CD4-positive, alpha-beta T cell treated with Interleukin-6 at 100 ng/mL for 8 hours (primary cell): ENCODE measurements at places on chromosomes 5 and 9.

DNA sequence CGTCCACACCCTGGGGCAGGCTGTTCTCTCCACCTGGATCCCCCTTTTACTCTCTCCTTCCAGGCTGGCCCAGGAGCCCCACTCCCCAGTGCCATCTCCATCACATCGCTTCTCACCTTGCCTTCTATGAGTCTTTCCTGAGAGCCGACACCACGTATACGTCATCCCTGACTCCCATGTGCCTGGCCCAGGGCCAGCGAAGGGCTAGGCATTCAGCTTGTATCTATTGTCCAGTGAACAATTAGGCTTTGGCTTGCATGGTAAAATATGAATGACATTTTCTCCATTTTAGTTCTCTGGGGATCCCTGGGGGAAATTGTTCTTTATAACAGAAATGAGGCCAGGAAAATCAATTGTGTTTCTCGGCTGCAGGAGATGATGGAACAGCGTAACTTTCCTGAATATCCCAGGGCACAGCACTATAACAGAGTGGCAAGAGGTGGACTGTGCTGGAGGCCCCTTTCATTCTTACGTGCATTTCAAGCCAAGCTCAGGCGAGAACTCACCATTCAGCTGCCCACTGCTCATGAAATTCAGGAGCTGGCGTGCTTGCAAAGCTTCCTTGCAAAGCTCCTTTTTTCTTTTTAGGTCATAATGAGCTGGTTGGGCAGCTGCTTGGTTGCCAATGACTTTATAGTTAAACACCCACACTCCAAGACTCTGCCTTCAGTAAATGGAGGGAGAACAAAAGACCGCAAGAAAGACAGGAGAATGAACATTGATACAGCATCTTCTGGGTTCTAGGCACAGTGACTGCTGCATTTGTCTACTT is 37.7 kb downstream of the NSG2 start:
- DNase-seq: no peak

DNA sequence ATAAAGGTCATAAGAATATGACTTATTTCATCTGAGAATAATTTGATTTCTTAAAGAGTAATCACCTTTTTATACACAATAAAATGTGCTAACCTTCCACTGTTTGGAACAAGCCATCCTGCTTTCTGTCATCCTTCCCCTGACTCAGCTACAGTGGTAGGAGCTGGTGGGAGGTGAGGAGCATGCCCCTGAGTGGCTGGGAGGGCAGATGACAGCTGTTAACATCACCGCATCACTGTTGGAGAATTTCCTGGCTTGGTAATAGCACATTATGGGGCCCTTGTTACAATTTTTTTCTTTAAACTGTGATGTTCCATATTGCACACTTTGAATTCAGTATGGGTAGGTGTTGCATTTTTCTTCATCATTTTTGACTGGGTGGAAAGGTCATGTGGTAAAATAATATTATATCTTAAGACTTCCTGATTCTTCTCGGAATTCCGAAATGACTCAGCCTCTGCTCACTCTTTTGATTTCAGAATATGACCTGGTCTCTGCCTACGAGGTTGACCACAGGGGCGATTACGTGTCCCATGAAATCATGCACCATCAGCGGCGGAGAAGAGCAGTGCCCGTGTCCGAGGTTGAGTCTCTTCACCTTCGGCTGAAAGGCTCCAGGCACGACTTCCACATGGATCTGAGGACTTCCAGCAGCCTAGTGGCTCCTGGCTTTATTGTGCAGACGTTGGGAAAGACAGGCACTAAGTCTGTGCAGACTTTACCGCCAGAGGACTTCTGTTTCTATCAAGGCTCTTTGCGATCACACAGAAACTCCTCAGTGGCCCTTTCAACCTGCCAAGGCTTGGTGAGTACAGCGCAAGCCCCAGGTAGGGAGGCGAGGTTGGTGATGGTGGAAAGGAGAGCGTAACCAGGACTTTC is 5.8 kb downstream of the ADAMTS16 start:
- no peak for DNase-seq

- DNase-seq: no peak
These were observed 140.8 kb downstream of the COL23A1 start for GRCh38 chr5:178449163-178450070.

DNA sequence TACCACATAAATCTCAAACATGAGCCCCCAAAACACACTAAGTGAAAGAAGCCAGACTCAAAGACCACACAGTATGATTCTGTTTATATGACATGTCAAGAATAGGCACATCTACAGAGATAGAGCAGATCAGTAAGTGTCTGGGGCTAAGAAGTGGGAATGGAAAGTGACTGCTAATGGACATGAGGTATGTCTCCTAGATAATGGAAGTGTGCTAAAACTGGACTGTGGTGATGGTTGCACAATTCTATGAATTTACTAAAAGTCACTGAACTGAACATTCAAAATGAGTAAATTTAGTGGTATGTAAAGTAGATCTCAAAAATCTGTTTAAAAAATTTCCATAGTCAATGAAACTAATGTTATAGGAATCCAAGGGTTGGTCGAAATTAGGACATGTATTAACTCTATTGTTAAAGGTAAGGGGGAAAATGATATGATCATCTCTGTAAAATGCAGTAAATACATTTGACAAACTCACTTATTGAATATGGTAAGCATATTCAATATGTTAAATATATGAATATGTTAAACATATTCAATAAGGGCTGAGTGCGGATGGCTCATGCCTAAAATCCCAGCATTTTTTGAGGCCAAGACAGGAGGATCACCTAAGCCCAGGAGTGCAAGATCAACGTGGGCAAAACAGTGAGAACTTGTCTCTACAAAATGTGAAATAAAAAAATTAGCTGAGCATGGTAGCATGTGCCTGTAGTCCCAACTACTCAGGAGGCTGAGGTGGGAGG is 51.7 kb downstream of the NUP155 start:
- no peak for DNase-seq

DNA sequence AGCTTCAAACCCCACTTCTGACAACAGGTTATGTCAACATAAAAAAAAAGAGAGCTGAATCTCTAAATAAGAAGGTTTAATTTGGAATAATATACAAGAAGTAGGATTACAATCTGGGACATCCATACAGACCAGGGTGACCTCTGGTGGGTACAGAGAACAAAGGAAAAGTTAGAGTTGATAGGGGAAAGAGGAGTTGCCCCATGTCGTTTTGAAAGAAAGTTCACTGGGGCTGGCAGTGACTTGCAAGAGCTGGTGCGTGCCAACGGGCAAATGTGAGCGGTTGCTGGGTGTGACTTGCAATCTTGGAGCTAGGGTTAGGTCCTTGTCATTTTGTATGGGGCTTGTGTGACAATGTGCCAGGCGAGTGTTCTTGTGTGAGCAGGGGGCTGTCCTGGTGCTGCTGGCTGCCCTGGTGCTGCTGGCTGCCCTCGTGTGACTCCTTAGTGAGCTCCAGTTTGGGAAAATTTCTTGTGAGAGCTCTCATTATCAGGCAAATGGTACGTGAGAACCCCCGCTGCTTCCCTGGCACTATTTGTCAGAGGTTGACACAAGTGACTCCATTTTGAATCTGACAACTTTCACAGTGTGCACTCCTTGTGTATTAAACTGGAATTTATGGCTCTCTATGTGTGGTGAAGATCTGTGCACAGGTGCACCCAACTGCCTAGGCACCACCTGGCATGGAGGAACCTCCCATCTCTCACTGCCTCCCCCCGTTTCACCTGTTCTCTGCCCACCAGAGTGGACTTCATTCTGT is 69.8 kb downstream of the UBE2QL1 start:
- no peak for DNase-seq

- DNase-seq: peak; percentile 21
These were observed 10.6 kb upstream of the CXXC5 start for GRCh38 chr5:139637438-139638089.

DNA sequence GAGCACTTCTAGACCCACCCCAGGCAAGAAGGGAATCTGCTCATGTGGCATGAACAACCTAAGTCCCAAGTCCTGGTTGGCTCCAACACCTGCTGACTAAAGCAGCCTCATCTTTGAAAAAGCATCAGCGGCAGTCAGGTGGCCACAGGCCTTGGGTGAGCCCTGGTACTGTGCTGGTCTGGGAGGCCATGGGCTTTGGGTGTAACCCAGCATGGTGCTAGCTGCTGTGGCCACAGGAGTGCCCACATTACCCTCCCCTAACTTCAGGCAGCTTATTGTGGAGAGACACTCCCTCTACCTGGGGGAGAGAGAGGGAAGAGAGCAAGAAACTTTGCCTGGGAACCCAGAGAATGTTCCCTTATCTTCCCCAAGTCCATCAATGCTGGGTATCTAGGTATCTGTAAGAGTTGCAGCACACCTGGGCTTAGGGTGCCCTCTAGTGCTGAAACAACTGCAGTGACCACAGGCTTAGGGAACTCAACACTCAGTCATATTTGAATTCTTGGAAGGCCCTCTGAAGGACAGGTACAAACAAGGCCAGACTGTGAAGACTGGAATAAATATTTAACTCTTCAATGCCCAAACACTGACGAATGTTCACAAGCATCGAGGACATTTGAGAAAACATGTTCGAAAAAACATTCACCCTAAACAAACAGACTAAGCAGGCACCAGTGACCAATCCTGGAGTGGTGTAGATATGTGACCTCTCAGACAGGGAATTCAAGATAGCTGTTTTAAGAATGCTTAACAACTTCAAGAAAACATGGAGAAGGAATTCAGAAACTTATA is 69.9 kb upstream of the OR2K2 start:
- no peak for DNase-seq

DNA sequence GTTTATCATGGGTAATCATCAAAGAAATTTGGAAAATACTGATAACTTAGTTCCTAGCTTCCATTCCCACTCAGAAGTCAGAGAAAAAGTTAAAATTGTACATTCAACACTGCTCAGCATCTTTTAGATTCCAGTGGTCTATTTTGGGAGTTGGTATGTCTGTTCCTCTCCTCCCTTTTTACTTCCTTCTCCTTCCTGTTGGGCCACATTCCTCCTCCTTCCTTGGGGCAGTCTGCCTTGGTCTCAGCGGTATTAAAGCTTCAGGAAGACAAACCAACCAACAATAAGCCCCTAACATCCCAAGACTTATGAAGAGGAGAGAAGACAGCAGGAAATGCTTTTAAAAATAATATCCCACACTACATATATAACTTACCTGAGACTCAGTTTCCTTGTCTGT is 49.9 kb upstream of the SSBP2 start:
- no peak for DNase-seq

GRCh38 chr9:6758248-6758497 is 400 bp downstream of the KDM4C start:
- DNase-seq: no peak

- no peak for DNase-seq
These were observed 94.1 kb upstream of the RANBP6 start for GRCh38 chr9:6109571-6109970.

DNA sequence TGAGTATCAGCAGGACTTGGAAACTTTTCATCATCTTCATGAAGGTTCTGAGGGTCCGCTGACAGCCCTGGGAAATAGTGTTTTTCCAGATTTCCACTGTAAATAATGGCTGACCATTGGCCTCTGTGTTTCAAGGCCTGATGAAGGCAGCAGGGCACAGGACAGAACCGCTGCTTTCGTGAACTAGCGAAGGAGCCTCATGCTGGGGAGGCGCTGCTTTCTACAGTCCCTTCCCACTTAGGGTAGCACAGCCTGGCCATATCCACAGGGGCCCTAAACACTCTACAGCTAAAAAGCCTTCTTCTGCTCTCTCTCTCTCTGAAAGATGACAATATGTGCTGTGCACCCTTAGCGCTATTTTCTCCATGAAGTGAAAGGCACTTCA is 118.2 kb downstream of the MED27 start:
- DNase-seq: no peak

DNA sequence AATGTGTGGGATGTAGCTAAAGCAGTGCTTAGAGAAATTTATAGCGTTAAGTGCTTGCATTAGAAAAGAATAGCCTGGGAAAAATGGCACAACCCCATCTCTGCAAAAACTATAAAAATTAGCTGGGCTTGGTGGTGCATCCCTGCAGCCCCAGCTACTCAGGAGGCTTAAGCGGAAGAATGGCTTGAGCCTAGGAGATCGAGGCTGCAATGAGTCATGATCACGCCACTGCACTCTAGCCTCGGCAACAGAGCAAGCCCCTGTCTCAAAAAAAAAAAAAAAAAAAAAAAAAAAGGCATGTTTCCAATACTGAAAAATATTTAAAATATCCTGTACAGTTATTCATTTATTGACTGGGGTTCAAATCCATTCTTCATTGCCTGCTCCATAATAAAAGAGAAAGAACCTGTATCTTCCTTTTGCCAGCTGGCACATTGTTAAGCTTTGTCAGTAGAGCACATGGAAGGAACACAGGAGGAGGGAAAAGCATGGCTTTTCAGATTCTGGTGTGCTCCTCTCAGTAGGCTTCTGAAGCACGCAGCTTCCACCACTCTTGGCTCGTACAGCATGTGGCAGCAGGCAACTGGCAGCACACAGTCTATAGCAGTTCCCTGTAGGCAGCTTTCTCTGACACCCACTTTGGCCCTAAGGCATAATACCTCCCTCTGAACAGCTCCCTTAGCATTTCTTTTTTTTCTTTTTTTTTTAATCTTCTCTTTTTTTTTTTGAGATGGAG is 73.5 kb downstream of the TRIM36 start:
- no peak for DNase-seq

- no peak for DNase-seq
These were observed 30.4 kb downstream of the NSUN2 start for GRCh38 chr5:6602441-6602840.

- DNase-seq: no peak
These were observed 38.1 kb downstream of the FAM240B start for GRCh38 chr9:38681747-38682227.

GRCh38 chr9:19938990-19939733 is 150.3 kb upstream of the SLC24A2 start:
- DNase-seq: no peak

DNA sequence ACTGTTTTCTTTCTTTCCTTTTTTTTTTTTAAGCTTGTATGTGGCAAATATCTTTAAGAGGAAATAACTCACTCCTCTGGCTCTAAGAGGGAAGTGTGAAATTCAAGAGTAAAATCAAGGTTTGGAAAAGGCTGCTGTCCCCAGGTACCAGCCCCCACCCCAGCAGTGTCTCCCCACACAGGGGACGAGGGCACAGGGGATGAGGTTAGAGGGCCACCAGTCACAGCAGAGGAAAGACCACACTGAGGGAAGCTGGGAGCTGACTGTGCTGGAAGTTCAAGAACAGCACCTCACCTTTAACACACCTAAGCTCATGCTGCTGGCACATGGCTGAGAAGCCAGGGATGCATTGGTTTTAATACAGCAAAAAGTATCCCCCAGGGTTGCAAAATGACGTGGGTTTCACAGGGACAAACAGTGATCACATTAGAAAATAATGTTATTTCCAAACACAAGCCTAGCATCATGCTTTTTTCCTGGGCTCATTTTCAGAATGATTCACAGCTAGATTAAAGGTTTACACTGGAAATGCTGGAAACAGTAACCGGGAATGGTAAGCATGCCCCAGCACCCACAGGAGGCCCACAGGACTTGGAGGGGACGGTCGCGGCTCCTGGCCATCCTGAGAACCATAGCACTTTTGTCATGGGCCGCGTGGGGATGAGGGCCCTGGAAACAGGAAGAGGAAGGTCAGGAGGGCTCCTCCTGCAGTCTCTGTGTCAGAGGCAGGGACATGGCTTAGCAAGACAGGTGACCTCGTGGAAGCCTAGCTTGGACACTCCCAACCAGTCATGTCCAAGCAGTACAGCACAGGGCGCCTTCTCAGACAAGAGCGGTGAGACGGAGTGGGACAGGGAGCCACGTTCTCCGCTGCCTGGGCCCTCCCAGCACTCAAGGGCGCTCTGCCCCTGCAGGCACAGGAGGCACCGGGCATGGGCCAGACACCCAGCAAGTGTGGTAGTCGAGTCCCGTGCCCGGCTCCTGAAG is 6.9 kb downstream of the LPCAT1 start:
- DNase-seq: no peak
